ENCODE measurements at places on chromosomes 5 and 9.

GRCh38 chr5:172830876-172831662, 3.0 kb upstream of the ERGIC1 start:
- no peak for DNase-seq

- no peak for DNase-seq
These were observed 29.6 kb upstream of the GLRA1 start for GRCh38 chr5:151954255-151954654.

DNA sequence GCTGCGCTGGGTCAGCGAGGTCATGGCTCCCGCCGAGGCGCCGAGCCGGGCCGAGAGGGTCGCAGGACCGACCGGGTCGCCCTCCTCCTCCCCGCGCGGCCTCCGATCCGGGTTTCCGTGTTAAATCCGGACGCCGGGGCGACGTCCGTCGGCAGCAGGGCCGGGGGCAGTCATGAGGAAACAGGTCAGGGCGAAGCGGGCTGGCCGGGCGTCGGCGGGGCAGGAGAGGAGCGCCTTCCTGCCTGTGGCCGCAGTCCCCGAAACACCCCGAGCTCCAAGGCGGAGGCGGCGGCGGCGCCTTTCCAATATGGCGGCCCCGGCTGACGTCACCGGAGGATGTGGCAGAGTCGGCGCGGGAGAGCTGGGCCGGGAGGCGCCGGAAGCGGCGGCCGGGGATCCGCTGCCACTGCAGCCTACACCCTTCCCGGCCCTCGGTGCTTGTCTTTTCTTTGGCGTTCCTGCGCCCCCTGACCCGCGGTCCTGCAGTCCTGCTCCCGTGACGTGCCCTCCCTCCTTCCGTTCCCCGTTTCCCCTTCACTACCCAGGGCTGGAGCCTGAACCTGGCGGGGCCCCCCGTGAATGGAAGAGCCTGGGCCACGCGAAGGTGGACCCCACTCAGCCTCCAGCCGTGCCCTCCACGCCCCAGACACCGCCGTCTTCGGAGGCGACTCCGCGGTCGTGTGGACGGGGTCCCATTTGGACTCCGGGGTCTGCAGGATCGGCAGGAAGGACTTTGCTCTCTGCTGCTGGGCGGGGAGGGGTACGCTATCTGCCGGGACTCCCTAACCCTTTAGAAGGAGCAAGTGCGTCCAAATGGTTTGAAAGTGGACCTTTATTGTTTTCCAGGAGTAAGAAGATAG, at the start of gene GOLPH3:
Gene GOLPH3, minus strand, starts transcription at position 309 of the 860 bp plus-strand sequence. Its CDS starts 285 bp downstream, at position 24.
- DNase-seq = peak; percentile 82

- no peak for DNase-seq
These were observed 22.8 kb downstream of the PTCH1 start for GRCh38 chr9:95494022-95494415.

GRCh38 chr9:2691626-2692025, 25.7 kb upstream of the KCNV2 start:
- no peak for DNase-seq

Data from stimulated activated CD8-positive, alpha-beta memory T cell treated with anti-CD3 and anti-CD28 coated beads, Interleukin-7, amount 100 ng/mL, for 4 hours (primary cell).